ENCODE measurements at places on chromosomes 12 and 14.

DNA sequence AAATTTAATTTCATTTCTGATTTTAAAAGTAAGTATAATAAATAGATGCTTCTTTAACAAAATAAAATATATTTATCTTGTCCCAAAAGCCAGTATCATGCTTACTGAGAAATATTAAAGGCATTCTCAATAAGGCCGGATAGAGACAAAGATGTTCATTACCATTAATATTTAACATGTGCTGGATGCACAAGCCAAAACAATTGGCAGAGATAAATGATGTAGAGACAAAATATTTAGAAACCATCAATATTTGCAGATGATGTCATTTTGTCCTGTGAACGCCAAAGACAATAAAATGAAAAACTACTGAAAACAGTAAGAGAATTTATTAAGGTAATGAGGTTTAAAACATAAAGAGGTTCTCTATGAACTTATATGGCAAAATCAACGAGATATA is 313.5 kb downstream of the ITPR2 start:
- DNase-seq, result no peak

DNA sequence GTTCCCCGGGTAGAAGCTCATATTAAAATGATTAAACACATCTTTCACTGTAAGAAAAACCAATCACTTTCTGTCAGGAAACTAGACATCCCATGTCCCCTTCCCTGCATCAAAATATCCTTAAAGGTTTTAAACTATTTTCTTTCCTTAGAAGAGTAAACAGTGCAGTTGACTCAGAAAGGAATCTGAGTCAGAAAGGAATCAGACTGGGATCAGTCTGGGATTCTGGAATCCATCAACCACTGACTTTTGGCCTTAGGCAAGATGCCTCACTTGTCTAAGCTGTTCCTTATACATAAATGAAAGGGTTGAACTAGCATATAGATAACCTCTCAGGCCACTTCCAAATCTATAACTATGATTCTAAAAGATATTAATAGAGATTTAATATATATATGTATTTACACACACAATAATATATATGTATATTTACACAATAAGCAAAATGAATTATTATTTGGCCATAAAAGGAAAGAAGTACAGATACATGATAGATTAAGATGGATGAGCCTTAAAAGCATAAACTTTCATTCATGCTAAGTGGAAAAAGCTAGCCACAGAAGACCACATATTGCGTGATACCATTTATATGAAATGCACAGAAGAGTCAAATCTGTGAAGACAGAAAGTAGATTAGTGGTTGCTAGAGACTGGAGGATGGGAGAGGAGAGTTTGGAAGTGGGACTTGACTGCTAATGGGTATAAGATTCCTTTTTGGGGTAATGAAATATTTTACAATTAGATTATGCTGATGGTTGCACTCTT is 114.4 kb downstream of the SLC38A1 start:
- peak; percentile 70 for DNase-seq

DNA sequence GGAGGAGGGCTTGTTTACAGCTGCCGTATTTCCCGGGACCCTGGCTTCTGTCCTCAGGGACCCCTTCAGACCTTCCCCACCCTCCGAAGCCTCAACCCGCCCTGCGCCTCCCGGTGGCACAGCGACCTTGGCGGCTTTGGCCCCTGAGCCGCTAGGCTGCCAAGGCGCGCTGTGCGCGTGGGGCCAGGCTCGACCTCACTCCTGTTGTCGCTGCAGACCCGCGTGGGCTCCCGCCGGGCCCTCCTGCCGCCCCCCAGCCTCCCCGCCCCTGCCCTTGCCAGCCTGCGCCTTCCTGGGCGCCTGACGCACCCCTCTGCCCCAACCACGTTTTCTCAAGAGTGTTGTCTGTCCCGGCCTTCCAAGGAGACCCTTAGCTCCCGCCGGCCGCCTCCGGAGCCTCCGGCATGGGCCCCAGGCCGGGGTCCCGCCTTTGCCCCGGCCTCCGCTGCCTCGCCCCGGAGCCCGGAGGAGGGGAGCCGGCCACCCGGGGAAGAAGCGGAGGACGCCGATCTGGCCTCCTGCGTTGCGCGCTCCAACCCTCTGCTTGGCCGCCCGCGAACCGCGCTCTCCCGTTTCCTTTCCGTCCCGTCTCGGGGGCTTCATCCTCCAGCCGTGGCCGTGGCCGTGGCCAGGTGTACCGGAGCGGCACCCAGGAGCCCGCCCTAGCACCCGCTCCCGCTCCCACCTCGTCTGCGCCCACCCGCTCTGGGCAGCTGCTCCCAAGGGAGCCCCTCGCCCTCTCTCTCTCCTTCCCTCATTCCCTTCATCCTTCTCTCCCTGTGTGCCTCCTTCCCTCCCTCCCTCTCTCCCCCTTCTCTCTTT is 19.9 kb downstream of the PPP2R5C start:
- DNase-seq, result peak; percentile 12

DNA sequence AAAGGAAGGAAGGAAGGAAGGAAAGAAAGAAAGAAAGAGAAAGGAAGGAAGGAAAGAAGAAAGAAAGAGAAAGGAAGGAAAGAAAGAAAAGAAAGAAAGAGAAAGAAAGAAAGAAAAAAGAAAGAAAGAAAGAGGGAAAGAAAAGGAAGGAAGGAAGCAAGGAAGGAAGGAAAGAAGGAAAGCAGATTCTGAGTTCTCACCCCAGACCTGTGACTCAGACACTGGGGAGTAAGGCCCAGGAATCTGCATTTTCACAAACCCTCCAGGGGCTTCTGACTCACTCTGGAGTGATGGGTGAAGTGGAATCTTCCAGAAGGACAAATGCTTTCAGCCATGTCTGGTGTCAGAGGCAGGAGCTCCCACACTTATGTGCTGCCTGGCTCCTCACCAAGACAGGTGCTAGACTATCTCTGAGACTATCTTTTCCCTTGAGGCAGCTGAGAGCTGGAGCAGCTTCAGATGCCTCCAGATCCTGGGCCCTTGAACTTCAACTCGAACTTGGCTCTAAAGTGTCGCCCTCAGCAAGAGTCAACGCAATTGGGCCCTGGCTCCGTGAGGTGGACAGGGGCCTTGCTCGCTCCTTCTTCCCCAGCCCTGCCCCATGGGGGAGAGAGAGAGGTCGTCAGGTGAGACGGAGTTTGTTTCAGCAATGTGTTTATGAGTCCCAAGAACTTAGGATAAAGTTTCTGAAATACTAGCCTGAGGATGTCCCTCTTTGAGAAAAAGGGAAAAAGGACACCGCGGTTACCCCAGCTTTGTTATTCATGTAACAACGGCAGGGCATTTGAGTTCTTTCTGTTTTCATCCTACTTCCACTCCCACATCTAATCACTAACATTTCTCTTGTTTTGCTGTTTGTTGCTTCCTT is 19.8 kb upstream of the SCARB1 start:
- DNase-seq, result no peak

- no peak for DNase-seq
These were observed 84.0 kb downstream of the RNF34 start for GRCh38 chr12:121483949-121484348.

DNA sequence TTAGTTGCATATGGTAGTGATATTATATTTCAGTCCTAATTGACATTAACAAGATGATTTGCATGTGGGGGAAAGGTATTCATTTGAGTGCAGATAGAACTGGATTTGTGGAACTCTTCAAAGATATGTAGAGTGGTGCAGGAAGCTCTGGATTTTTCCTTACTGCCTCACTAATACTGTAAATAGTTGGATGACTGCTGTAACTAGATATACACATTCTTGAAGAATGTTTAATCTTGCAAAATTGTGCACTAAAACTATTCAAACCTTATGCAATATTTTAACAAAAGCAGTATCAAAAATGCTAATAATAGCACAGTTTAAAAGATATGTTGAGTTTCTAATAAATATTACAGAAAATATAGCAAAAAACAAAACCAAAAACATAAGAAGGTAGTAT is 43.1 kb upstream of the ATF7IP start:
- no peak for DNase-seq

DNA sequence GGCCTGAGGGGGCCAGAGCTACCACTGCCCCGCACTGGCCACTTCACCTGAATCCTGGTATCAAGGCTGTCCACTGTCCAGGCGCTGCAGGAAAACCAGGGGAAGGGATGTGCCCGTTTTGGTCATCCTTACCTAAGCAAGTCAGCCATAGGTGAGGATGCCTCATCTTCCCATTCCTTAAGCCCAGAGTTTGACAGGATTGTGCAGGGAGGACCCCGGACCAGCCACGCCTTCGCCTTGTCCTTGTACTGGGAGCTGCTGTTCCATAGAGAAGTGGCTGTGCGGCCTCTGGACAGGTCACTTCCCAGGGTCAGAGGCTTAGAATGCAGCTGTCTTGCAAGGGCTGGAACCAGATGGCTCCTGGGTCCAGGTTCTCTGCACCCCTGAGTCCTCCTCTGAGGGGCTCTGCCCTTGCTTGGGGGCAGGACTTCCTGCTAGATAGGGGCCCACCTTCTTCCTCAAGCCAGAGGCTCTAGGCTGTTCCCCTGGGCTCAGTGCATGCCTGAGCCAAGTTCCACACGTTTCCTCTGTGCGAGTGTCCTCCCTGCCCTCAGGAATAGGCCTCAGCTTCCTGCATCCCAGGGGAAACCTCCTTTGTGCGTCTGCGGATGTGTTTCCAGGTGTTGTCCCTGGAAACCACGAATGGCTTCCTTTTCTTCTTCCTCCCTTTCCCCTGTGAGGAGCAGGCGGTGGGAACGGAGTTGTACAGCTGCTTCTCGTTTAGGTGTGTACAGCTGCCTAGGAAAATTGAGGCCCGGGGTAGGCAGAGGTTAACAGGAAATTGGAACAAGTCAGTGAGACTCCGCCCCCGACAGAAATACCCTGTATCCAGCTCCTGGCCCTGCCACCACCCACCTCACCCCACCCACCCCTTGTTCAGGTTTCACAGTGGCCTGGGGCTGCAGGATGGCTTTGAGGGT is 54.3 kb upstream of the RIN3 start:
- peak; percentile 18 for DNase-seq

GRCh38 chr12:25529738-25530137 is 23.3 kb downstream of the LMNTD1 start:
- DNase-seq, result peak; percentile 53

GRCh38 chr14:83085136-83085535 is 1551.5 kb upstream of the SEL1L start:
- DNase-seq, result no peak

GRCh38 chr14:100107236-100107635 is 42.0 kb downstream of the EVL start:
- no peak for DNase-seq

- DNase-seq, result peak; percentile 1
These were observed at the start of gene RGS6 for GRCh38 chr14:71932229-71932981. RGS6 (plus strand) TSS chr14:71932429.

- DNase-seq, result no peak
These were observed 58.4 kb downstream of the ATP2B1 start for GRCh38 chr12:89650239-89650638.

DNA sequence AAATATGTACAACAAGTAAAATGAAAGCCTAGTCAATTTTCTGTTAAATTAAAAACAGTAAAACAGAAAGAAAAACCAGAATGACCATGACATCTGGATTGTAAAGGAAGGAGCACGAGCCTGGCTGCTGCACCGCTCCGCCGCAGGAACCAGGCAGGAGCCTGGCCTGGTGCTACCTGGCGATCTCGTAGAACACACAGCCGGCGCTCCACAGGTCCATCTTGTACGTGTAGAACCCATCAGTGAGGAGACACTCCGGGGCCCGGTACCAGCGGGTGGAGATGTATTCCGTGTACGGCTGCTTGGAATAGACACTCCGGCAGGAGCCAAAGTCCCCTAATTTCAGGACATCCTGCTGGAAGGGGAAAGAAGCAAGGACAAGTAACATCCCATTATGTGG is 54.3 kb downstream of the MOK start:
- no peak for DNase-seq

- no peak for DNase-seq
These were observed 505 bp upstream of the BCDIN3D start for GRCh38 chr12:49843411-49843810.

- DNase-seq, result no peak
These were observed 205.1 kb downstream of the PTPRO start for GRCh38 chr12:15527201-15528080.

- no peak for DNase-seq
These were observed 6.5 kb downstream of the NACA start for GRCh38 chr12:56718636-56719035.

DNA sequence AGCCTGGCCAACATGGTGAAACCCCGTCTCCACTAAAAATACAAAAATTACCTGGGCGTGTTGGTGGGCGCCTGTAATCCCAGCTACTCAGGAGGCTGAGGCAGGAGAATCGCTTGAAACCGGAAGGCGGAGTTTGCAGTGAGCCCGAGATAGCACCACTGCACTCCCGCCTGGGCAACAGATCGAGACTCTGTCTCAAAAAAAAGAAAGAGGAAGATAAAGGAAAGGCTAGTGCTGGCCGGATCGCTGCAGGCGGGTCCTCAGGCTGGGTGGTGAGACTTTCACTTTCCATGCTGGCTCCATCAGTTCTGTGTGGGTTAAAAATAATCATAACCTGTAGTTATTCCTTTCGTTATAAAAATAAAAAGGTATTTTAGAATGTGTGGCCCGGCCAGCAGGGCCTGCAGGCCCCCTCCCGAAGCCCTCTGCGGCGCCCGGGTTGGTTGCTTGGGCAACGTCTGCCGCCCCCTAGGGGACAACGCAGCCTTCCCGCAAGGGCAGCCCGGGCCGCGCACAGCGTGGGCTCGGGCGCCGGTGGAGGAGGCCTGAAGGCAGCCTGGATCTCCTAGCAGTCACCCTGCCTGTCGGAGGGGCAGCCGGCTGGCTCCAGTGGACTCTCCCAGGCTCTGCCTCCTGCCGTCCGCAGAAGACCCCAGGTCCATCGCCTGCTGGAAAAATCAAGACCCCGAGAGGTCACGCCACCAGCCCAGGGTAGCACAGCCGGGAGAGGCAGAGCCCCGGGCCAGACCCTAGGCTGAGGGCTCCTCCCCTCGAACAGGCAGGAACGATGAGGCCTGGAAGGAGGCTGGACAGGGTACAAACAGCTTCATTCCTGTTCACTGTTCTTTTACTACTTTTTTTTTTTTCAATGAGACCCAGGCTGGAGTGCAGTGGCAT is 5.0 kb upstream of the SLC25A47 start:
- DNase-seq, result peak; percentile 58

GRCh38 chr14:44463356-44464004 is 43.6 kb downstream of the FSCB start:
- DNase-seq, result no peak

- peak; percentile 4 for DNase-seq
These were observed 124.9 kb upstream of the ATXN7L3B start for GRCh38 chr12:74412606-74413230.

- peak; percentile 45 for DNase-seq
These were observed 49.2 kb downstream of the FUT8 start for GRCh38 chr14:65461730-65462129.
